ENCODE measurements at places on chromosomes 13 and 19.

- DNase-seq: no peak
Observed at GRCh38 chr13:44837250-44837649, 152.0 kb downstream of the NUFIP1 start.

DNA sequence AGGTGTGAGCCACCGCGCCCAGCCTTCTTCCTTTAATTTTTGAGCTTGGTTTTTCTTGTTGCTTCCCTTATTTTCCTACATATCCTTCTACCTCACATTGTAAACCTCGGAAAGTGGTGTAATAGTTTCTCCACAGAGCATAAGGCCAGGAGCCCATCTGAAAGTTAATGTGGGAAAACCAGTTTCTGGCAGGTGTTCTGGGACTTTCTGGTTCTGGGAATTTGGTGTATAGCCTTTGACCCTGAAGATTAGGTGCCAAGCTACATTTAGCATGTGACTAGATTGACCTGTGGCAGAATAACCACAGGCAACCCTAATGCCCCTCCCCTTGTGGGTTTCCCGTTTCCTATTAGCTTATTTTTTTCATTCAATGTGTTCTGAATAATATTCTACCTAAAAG is 8.7 kb downstream of the POP4 start:
- DNase-seq: no peak

DNA sequence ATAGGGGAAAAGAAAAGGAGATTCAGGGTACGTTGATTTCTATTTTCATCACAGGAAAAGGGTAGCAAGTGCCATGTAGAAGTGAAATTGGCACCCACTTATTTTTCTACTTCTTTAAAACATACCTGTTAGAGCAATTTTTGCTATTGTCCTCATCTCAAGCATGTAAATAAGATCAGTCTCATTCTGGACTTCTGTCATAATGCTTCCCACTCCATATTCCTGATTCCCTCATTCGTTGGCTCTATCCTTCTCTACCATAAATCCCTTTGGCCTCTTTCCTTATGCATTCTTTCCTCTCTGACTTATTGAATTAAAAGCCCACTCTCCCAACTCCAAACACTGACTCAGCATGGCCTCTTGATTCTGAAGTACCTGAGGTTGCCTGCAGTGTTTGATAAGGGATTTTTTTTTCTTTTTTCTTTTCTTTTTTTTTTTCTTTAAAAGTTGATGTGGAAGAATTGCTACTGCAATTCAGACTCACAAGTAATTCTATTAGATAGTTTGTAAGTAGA is 465.7 kb downstream of the SLITRK6 start:
- DNase-seq: no peak

DNA sequence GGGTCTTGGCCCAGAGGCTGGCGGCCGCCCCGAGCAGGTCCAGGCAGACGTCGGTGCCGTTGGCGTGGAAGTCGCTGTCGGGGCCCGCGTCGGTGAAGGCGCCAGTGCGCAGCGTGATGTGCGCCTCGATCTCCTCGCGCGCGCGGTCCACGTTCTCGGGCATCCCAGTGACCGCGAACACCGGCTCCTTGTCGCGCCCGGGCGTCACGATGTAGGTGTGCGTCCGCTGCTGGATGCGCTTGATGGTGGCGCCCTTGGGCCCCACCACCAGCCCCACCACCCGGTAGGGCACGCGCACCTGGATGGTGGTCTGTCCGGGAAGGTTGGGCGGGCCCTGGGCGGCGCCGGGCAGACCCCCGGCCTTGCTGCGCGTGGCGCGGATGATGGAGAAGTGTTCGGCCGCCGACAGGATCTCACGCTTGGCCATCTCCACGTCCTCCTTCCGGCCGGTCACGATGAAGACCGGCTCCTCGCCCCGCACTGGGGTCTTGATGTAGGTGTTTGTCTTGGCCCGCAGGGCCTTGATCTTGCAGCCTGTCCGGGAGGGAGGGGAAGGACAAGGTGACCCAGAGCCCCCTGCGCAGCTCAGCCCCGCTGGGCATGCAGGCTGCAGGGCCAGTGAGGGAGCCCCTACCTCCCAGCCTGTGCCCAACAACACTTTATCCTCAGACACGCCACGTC is 11.6 kb downstream of the MEX3D start:
- DNase-seq: no peak

- no peak for DNase-seq
Observed at GRCh38 chr13:99922631-99923404, 48.7 kb downstream of the ZIC5 start.

- no peak for DNase-seq
Observed at GRCh38 chr13:77514336-77514726, 21.2 kb upstream of the SCEL start.

DNA sequence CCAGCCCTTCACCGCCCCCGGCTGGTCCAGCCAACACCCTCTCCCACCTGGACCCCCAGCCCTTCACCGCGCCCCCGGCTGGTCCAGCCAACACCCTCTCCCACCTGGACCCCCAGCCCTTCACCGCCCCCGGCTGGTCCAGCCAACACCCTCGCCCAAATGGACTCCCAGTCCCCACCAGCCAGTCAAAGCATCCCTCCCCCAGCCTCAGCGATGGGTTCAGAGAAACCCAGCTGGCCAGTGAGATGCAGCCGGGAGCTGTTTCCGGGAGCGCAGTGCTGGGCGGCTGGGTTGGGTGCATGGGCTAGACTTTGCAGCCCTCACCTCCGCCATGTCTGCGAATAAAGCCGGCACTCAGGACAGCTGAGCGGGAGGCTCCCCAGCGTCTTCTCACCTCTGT is 6.5 kb upstream of the CDC34 start:
- no peak for DNase-seq

All from right atrium auricular region (tissue), 2 donors.